ENCODE measurements at places on chromosomes 6 and 20.

GRCh38 chr6:158076548-158076947 is 91.5 kb downstream of the SERAC1 start:
- DNase-seq: no peak

- no peak for DNase-seq
These were observed 116.2 kb downstream of the GMDS start for GRCh38 chr6:2129182-2129621.

DNA sequence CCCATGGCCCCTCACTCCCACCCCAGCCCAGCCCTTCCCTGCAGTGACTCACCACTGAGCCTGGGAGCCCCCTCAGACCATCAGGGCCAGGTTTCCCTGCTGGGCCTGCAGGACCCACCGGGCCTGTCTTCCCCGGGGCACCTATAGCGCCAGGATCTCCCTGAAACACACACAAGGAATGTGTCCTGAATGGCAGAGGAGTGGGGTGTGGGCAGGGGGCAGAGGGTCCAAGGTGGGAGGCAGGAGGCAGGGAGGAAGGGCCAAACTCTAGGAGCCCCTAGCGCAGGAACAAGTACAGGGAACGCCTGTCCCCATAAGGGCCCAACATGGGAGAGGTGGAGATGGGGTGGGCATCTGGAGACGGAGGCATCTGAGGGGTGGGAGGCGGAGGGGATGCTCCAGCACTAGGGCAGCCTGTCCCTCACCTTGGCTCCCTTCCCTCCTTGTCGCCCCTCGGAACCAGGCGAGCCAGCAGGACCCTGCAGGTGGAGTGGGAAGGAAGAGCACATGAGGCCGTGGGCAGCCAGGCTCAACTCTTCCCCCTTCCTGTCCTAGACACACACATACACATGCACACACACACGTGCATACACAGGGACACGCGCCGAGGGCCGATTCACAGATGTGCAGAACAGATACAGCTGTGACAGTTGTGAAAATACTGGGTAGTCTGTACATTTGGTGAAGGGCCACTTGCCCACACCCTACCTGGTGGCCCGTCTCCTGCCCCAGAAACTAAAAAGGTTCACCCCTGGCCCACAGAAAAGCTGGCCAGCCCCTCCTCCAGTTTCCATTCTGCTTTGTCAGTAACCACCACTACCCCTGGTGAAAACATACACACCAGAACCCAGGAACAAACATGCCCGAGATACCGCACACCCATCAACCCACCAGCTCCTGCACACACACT is 24.6 kb downstream of the COL11A2 start:
- no peak for DNase-seq

- DNase-seq: no peak
These were observed 49.5 kb upstream of the B4GALT5 start for GRCh38 chr20:49762940-49763766.

GRCh38 chr6:109450801-109451200 is 4.8 kb downstream of the MICAL1 start:
- DNase-seq: no peak
